ENCODE measurements at places on chromosomes 5 and 9.

DNA sequence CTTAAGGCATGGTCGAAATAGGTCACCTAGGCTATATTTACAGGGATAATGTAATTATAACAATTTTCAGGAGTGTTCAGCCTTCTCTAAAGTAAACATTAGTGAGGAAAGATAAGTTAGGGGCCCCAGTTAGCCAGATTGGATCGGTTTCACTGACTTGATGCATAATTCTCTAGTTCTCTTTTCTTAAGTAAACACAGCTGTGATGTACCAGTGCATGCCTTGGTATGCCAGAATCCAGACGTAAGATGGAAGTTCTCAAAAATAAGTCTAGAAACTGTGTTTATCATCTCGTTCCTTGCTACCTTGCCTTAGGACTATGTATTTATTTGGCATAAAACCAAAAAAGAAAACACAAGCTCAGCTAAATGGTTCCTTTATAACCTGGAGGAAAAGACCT, 442.2 kb upstream of the CLINT1 start:
- no peak for DNase-seq

DNA sequence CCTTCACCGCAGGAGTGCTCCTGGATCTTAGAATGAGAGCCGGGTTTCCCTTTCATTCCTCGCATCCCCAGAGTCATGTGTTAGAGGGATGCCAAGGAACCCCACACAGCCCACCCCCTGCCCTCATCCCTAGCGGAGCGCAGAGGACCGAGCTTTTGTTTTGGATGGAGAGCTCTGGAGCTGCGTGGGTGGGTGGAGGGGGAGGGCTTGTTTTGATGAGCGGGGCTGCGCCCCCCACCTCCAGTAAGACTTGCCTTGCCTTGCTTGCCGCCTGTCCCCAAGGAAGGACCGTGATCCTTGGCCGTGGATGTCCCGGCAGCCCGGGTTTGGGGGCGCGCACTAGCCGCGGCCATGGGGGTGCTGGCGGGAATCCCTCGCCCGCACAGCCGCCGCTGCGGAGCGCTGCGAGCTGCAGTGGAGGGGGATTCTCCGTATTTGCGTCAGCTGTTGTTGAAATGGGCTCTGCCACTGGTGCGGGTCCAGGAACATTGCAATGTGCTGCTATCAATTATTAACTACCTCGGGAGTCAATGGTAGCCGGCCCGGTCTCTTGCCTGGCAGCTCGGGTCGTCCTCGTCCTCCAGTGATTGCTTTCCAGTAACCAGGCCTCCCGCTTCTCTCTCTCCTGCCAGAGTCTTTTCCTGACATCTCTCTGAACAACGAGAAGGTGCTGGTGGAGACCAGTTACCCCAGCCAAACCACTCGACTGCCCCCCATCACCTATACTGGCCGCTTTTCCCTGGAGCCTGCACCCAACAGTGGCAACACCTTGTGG, 1.0 kb downstream of the EGR1 start:
- DNase-seq: no peak

- DNase-seq: no peak
Observed at GRCh38 chr5:61280761-61281427, 51.2 kb upstream of the ZSWIM6 start.

DNA sequence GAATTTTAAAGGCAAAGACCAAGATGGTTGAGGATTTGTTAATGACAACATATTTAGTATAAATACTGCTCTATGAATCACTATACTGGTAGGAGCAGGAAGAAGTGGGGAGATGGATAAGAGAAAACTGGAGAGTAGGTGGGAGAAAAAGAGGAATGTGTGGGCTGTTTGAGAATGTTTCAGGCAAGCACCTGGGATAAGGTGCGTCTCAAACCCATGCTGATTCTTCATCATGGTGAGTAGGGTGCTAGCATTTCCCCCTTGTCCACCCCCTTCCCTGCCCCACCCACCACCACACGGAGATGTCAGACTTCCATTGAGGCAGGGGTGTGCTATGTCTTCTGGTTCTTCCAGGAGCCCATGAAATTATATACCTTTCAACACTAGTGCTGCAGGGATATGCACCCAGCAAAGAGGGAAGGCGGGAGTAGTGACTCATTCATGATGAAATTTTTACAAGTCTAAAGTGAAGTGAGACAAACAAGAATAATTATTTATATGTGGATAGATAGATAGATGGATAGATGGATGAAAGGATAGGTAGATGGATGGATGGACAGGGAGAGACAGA, 54.3 kb downstream of the MTX3 start:
- DNase-seq: no peak

- DNase-seq: no peak
Observed at GRCh38 chr5:68482199-68482598, 266.6 kb downstream of the PIK3R1 start.

DNA sequence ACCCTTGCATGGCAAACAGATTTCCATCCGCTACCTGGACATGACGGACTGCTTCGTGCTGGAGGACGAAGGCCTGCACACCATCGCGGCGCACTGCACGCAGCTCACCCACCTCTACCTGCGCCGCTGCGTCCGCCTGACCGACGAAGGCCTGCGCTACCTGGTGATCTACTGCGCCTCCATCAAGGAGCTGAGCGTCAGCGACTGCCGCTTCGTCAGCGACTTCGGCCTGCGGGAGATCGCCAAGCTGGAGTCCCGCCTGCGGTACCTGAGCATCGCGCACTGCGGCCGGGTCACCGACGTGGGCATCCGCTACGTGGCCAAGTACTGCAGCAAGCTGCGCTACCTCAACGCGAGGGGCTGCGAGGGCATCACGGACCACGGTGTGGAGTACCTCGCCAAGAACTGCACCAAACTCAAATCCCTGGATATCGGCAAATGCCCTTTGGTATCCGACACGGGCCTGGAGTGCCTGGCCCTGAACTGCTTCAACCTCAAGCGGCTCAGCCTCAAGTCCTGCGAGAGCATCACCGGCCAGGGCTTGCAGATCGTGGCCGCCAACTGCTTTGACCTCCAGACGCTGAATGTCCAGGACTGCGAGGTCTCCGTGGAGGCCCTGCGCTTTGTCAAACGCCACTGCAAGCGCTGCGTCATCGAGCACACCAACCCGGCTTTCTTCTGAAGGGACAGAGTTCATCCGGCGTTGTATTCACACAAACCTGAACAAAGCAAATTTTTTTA, 242.9 kb downstream of the MARCHF11 start:
- DNase-seq: no peak

- no peak for DNase-seq
Observed at GRCh38 chr5:3186736-3187405, 408.8 kb upstream of the IRX1 start.

DNA sequence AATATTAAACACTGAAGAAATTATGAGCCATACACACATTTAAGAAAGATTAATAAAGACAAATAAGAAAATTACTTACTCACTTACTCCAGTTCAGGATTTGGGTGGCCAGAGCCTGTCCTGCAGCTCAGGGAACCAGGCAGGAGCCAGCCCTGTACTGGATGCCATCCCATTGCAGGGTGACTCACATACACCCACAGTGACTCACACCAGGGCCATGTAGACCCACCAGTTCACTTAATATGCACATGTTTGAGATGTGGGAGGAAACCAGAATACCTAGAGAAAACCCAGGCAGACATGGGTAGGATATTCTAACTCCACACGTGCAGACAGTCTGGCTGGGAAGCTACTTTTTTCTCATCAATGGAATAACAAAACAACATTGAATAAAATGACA, 49.6 kb upstream of the ADRB2 start:
- no peak for DNase-seq

DNA sequence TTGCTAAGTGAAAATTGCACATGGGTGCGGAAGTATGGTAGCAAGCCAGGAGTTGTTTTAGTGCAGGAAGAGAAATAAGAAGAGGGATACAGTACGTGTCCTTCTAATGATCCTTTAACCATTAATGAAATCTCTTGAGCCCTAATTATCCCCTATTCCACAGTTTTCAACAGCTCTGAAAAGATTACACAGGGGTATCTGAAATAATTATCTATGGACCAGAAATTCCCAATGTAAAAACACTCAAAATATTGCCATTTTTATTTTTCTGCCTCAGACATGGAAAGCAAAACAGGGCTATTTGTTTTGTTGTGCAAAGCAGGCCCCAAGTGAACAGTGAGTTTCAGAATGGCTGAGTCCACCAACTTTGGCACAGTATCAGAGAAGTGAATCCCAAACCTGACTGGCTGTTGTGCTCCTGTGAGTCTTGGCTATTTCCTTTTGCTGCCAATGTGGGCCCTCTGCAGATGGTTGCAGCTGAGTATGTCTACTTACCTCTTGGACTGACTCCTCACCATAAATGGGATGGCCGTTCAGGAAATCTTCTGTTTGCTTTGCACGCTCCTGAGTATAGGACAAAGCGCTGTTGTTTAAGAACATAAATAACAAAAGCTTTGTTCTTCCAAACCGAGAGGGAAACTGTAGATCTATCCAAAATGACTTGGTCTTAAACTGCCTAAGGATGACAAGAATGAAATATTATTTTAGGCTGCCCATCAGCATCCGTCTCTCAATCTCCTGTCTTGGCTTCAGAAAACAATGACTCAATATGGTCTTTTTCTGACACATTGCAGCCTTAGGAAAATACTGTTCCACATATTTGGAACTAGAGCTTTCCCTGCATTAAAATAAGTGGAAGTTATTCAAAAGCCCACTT, 204.1 kb downstream of the DEPDC1B start:
- DNase-seq: no peak

GRCh38 chr5:75496026-75496425, 15.4 kb downstream of the CERT1 start:
- DNase-seq: no peak

DNA sequence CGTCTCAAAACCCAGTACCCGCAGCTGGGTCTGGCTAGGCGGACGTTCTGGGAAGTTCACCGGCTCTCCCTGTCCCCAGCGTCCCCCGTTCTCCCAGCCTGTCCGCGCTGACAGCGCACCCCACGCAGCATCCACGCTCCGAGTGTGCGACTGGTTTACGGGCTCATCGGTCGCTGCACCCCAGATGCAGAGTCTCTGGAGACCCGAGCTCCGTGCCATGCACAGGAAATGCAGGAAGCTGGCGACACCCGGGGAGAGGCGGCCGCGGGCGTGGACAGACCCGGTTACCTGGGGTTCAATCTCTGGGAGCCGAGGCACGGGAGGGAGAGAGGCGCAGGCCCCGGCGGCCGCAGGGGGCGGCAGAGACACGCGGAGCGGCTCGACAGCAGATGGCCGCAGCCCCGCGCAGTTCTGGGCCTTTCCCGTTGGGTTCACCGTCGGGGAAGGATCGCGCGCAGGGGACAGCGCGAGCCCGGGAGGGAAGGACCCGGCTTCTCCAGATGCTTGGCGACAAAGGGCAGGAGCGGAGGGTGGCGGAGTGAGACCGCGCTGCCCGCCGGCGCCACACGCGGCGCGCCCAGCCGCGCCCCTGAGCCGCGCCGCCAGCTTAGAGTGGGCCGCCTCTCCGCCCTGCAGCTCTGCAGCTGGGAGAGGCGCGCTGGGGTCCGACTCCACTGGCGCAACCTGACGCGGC, 558 bp downstream of the SHROOM1 start:
- DNase-seq: no peak

GRCh38 chr5:137332296-137332695, 166.8 kb downstream of the SPOCK1 start:
- no peak for DNase-seq

- DNase-seq: no peak
Observed at GRCh38 chr9:128587453-128587852, 35.1 kb downstream of the SPTAN1 start.

GRCh38 chr9:27499451-27499850, 24.6 kb upstream of the IFNK start:
- no peak for DNase-seq

- no peak for DNase-seq
Observed at GRCh38 chr5:51387884-51388275, 4.6 kb downstream of the ISL1 start.

GRCh38 chr5:137712139-137712667, 23.7 kb downstream of the KLHL3 start:
- DNase-seq: no peak

DNA sequence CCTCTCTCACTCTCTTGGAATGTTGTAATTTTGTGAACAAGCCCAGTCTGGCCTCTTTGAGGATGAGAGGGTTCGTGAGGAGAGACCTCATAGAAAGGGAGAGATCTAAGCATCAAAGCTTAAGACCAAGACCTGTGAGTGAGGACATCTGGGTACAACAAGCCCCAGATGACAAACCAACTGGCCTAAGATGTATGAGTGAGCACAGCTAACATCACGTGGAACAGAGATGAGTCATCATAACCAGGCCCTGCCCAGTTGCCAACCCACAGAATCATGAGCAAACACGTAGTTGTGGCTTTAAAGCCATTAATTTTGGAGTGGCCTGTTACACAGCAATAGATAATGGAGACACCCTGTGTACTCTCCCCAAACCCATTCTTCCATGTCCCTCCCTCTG, 439.1 kb upstream of the KIF2A start:
- DNase-seq: no peak

GRCh38 chr5:169801324-169801777, 164.3 kb downstream of the DOCK2 start:
- DNase-seq: no peak

- DNase-seq: no peak
Observed at GRCh38 chr9:36450110-36450732, 50.2 kb upstream of the RNF38 start.

GRCh38 chr9:88229434-88229833, 91.2 kb upstream of the SPATA31C2 start:
- DNase-seq: no peak

- no peak for DNase-seq
Observed at GRCh38 chr9:85960688-85961093, 19.7 kb downstream of the NAA35 start.

DNA sequence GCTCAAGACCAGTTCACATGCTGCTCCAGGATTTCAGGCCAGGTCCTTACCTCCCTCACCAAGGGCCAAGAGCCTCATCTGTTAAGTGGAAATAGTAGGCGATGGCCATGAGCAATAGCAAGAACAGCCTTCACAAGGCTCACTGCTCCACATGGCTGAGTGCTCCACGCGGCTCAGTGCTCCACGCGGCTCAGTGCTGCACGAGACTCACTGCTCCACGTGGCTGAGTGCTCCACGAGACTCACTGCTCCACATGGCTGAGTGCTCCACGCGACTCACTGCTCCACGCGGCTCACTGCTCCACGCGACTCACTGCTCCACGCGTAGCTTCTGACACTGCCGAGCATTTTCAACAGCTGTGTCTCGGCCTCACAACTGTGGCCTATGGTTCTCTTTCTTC, 36.4 kb upstream of the ADAMTS2 start:
- DNase-seq: no peak

GRCh38 chr5:179431221-179431824, 86.1 kb upstream of the ADAMTS2 start:
- DNase-seq: no peak

- peak; percentile 66 for DNase-seq
Observed at GRCh38 chr5:173573126-173573960, 43.1 kb downstream of the BOD1 start.

- no peak for DNase-seq
Observed at GRCh38 chr5:93006915-93007314, 574.1 kb downstream of the NR2F1-AS1 start.

- no peak for DNase-seq
Observed at GRCh38 chr9:27168496-27168895, 59.5 kb downstream of the TEK start.
